ENCODE measurements at places on chromosomes 4 and X.

- no peak for DNase-seq
Observed at GRCh38 chr4:159766241-159766640, 663.4 kb downstream of the RAPGEF2 start.

DNA sequence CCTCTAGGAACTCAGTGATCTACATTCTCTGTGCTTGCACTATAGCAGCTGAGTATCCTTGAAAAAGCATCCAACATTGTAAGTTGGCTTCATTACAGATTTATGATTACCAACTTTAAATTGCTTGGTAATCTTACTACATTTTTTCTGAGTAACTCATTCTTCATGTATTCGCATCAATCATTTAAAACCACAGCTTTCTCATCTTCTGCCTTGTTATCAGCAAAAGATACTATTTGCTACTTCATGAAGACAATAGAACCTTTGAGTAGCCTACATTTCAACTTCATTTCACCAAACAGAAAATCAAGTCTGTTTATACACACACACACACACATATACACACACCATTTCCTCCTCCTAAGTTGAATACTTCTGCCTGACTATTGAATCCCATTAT lies 6.2 kb upstream of the DCAF8L2 start:
- DNase-seq, result no peak

DNA sequence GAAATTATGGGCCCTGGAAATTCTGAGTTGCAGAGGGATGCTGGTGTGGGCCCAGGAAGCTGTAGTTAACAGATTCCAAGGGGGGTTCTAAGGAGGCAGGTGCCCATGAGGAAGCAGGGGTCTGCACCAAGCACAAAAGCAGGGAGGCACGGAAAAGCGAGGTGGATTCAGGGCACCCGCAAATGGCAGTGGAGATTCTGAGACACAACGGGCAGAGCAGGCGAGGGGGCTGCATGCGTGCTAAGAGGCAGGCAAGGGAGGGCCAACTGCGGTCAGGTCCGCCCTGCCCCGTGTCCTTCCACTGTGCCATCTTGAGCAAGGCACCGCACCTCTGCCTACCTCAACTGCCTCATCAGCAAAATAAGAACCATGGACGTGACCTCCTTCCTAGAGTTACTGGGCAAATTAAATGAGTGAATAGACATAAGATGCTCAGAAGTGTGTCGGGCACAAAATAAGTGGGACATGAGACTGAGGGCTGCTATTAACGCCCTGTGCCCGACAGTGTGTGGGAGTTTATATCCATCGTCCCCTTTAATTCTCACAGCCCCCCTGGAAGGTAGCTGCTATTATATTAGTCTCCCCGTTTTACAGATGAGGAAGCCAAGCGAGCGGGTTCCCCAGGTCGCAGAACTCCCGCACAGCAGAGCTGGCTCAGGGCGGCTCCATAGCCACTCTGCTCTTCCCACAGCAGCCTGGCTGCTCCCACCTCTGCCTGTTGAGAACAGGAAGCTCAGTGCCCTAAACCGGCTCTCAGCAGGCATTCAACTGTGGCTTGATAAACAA lies 67.6 kb downstream of the PPP2R2C start:
- DNase-seq, result no peak

DNA sequence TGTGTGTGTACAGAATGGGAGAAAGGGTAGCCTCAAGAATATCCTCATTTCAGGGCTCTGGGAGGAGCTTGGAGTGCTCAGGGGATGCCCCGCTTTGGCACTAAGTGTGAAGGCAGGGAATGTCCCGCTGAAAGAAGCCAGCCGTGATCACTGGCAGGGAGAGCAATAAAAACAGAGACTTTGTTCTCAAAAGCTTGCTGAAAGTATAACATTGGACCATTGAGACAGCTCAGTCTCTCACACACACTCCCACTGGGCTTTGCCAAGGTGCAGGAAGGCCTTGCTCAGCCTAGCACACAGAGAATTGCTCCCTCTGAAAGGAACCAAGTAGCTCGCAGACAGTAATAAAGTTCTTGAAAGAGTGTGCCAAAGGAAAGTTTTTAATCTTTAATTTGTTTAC lies 143.8 kb upstream of the SLITRK2 start:
- DNase-seq, result no peak

- DNase-seq, result peak; percentile 30
Observed at GRCh38 chr4:7389719-7390118, 45.0 kb downstream of the PSAPL1 start.

GRCh38 chrX:2517055-2517454 lies 16.3 kb upstream of the DHRSX start:
- DNase-seq, result no peak

DNA sequence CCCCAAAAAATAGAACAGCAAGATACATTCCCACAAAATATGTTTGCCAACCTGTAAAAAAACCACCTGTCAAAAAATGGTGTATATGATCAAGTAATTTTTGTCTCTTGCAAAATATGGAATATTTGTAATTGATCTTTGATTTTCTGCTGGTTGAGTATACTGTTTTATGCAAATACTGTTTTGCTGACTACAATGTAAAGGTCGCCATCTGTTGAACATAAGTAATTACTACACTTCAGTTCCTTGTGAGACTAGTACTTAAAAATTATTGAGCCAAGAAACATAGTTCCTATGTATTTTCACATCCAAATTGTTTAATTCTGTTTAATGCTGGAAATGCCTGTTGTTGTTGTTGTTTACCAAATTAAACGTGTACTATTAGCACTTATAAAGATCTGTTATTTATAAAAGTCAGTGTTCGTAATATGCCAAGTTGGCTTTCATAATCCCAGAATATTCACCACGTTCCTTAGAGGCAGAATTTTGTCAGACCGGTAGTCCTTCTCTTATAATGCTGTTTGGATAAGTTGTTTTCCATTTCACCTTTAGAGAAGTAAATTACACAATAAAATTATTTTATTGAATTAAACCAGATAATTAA lies 144.2 kb downstream of the PDLIM5 start:
- no peak for DNase-seq

DNA sequence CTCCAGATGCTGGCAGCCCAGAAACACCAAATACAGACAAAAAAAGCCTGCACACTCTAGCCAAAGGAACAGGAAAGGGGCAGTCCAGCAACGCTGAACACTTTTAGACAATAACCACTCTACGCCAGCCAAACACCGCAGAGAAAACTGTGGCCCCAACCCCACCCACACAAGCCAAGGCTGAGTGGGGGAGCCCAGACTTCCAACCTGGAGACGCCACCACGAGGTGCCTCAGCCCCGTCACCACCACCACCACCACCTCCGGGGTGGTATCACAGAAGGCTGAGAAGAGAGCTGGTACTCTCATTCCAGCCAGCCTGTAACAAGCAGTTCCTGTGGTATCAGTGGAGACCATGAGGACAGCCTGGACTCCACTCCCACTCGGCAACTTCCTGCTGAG lies 22.8 kb downstream of the MEPE start:
- no peak for DNase-seq

DNA sequence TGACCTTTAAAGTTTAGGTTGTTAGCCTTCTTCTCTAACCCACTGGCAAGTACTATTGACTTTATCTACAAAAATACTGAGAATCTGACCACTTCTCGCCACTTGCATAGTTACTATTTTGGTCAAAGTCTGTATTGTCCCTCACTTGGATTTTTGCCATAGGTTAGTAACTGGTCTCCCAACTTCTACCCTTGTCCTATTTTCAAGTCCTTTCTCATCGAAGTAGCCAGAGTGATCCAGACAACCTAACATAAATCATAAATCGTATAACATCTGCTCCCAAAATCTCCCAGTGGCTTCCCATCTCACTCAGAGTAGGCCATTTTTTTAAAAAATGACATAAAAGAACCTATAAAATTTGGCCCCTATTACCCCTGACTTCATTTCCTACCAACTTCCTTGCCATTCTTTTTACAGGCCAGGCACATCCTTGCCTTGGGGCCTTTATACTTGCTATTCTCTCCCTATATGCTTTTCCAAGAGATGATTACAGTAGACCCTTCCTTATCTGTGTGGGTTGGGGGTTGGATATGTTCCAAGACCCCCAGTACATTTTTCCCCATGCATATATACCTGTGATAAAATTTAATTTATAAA lies 29.0 kb downstream of the WDFY3 start:
- no peak for DNase-seq

DNA sequence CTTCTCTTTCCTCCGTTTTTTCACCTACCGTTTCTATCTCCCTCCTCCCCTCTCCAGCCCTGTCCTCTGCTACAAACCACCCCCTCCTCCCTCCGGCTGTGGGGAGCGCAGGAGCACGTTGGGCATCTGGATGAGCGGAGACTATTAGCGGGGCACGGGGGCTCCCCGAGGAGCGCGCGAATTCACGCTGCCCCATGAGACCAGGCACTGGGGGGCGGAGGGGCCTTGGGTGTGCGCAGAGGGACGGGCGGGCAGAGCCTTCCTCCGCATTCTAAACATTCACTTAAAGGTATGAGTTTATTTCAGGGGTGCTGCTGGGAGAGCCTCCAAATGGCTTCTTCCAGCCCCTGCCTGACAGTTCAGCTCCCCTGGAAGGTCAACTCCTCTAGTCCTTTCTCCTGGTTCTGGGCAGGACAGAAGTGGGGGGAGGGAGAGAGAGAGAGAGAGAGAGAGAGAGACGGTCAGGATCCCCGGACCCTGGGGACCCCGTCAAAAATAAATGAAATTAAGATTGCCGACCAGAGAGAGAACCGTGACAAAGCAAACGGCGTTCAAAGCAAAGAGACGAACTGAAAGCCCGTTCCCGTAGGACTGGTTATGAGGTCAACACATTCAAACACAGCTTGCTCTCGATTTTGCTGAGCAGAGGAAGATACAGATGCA lies 5.0 kb downstream of the SHOX start:
- DNase-seq, result no peak

- no peak for DNase-seq
Observed at GRCh38 chrX:24153178-24153795, 3.8 kb downstream of the ZFX start.

DNA sequence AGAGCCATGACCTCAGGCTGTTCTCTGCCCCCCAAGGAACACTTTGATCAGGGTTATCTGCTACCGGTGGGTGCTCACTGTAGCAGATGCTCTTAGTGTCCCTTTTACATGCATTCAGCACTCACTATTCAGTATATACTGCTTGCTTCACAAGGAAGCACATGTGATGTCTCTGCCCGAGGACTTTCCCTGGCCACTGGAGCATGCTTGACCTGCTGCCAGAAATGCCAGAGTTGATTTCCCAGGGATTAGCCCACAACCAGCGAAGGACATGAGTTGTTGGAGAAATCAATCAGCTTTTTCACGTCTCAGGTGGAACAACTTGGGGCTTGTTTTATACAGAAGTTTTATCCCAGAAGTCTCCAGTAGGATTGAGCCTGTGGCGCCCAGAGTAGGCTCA lies 51.2 kb upstream of the RPS6KA3 start:
- DNase-seq, result no peak

- DNase-seq, result no peak
Observed at GRCh38 chr4:45865781-45866180, 258.1 kb downstream of the GABRG1 start.

- DNase-seq, result no peak
Observed at GRCh38 chrX:151790481-151791160, 56.1 kb downstream of the CNGA2 start.

DNA sequence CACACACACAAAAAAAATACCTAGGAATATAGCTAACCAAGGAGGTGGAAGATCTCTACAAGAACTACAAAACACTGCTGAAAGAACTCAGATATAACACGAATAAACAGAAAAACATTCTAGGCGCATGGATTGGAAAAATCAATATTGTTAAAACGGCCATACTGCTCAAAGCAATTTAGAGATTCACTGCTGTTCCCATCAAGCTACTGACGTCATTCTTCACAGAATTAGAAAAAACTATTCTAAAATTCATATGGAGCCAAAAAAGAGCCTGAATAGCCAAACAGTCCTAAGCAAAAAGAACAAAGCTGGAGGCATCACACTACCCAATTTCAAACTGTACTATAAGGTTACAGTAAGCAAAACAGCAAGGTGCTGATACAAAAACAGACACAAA lies 390.2 kb downstream of the IDS start:
- DNase-seq, result no peak

GRCh38 chr4:72449705-72450104 lies 119.3 kb downstream of the ADAMTS3 start:
- no peak for DNase-seq

- no peak for DNase-seq
Observed at GRCh38 chrX:46690818-46691217, 68.1 kb downstream of the SLC9A7 start.

DNA sequence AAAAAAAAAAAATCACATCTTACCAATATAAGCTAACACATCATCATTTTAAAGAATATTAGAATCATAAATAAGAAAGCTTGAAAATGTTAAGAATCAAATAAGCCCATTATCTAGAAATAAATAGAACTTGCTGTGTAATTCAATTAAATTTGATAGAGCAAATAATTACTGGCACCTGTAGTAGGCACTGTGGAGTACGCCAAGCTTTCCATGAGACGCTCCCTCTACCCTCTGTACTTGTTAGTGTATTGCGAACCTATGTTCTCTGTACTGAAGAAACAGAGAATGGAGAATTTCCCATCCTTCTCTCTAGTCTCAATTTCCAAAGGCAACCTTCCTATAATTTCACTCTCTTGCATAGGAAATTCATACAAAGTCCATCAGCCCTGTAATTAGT lies 61.7 kb upstream of the HAND2 start:
- no peak for DNase-seq

DNA sequence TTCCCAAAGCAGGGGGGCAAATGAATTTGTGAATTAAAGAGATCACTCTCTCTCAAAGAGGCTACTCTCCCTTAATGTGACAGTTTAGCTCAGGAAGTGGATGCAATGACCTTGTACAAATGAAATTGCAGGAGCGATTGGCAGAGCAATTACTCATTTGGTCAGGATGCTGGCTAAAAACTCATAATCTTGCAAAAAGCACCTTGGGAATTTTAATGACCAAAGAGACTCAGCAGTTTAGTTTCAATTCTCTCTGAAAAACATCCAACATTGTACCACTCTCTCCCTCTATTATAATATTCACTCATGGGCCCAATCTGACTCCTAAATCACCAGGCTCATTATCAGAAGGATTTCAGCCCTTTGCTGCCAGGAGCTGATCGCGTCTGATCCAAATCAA lies 26.1 kb downstream of the PDGFC start:
- no peak for DNase-seq

- no peak for DNase-seq
Observed at GRCh38 chrX:120238933-120239332, 11.7 kb upstream of the ZBTB33 start.

DNA sequence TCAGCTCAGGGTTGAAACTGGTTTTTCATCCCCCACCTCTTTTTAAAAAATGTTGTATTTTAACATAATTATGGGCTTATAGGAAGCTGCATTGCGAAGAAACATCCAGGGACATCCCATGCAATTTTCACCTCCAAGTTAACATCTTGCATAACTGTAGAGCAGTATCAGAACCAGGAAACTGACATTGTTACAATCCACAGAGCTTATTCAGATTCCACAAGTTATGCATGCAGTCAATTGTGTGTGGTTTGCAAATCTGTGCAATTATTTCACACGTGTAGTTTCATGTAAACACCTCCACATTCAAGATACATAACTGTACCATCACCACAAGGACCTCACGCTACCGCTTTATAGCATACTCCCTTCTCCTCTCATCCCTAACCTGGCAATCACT lies 97.5 kb upstream of the GATB start:
- DNase-seq, result no peak
